Motor neuron (in vitro differentiated cells): ENCODE measurements at places on chromosomes 13 and 19. TPM values are rescaled to one million over a fixed set of nuclear protein-coding genes. Genes with fewer than 3 reads are reported as not detected.
A peak's percentile ranks its signal among the peaks of the same experiment; 100 is the strongest.

Gene ZNF446
- 10.1 and 15.6 TPM in 2 replicates for total RNA-seq

Gene B3GNT8
- 0.94 and 1.2 TPM in 2 replicates for total RNA-seq

Gene FFAR1
- total RNA-seq: 0.19 TPM in 1 of 2 replicates, not detected in the other

Gene POLR1D
- 111 and 123 TPM in 2 replicates for total RNA-seq

Gene SEMA6B
- total RNA-seq: 22.2 and 22.5 TPM in 2 replicates

Gene ZNF497
- 0.85 and 2.5 TPM in 2 replicates for total RNA-seq

Gene TMC4
- 1.4 and 1.9 TPM in 2 replicates for total RNA-seq

Gene ZSWIM4
- total RNA-seq: 9.1 and 9.5 TPM in 2 replicates

GRCh38 chr19:41546386-41546789, 29.6 kb upstream of the CEACAM21 start:
- no peak for ATAC-seq

DNA sequence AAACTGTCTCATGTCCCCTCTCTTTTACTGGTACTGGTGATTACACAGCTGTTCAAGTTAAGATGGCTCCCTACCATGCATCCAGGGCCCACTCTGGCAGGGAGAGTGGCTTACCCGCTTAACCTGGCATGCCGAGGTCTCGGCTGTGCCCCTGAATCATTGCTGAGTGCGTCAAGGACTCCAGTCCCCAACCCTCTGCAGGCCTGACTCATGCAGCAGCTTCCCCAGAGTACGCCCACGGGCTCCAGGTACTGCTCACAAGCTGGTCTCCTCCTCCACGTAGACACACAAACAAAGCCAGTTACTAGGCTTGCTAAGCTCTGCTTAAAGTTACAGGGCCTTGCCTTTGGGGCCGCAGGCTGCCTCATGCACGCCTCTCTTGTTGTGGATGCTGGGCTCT, 447.4 kb downstream of the COG6 start:
- no peak for ATAC-seq

DNA sequence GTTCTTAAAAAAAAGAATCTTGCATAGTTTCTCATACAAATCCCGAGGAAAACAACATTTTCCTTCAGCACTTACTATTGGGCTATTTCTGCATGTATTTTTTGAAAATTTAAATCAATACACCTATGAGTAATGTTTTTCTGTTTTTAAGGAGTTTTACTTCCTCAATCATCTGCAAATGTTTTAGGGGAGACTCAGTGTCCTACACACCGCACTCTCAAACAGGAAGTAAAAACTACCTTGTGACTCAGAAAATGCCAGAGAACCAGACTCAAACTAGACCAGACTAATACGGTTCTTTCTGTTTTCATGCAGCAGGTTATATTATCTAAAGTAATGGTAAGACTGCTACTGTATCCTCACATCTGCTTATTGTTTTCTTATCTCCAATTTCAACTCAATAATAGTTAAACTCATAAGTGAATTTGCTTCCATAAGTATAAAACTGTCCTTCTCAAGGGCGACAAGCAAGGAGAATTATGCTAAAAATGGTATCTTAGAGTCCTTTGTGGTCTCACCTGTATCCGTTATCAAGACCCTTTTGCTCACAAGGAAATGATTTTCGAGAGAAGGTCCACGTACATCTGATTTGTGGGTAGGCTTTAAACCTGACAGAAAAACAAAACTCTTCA, 52.5 kb downstream of the FLT3 start:
- ATAC-seq: no peak

DNA sequence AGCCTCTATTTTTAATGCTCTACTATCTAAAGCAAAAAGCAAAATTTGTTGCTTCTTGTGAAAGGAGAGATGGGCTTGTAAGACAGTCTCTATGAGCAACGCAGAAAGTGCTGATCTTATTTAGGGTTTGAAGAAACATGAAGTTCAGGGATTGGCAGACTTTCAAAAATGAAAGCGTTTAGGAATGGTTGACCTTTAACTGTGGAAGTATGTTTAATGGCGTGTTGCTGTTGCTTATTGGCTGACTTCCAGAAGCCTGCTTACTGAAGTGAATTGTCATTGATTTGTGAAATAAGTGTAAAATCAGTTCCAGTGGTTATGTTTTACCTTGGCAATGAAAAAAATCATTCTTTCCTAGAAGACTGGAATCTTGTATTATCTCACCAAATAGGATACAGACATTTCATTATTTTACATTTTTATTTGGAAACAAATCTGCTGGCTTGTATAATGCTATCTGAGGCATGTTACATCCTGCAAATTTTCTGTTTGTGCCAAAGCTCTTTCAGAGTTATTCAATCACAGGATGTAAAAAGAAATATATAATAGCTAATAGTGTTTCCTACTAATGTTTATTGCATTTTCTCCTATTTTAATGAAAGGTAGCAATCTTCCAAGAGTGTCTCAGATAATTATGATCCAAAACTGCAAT, 221.3 kb upstream of the SLITRK6 start:
- no peak for ATAC-seq

GRCh38 chr13:80339563-80339911, 1.4 kb downstream of the SPRY2 start:
- no peak for ATAC-seq

- ATAC-seq: no peak
These were observed 247.3 kb upstream of the MAB21L1 start for GRCh38 chr13:35723821-35724220.

DNA sequence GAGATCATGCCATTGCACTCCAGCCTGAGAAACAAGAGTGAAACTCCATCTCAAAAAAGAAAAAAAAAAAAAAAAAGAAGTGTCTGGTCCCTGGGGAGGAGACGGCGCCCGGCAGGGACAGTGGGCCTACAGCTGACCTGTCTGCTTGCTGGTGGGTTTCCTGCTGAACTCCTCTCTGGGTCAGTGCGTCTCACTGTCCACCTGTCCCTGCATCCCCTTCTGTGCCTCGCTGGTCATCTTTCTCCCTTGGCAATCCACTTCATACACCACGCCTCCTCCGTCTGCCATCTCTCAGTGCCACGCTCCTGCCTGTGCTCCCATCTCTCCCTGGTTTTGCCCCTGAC, 63.4 kb downstream of the ACSBG2 start:
- ATAC-seq: no peak

- ATAC-seq: peak; percentile 82
These were observed at the start of gene HOMER3 for GRCh38 chr19:18940769-18941627. TSS of gene HOMER3 (minus strand) at chr19:18941217. CDS start at chr19:18938982, 2,235 bp downstream.

- ATAC-seq: peak; percentile 88
These were observed 6.5 kb downstream of the TMEM255B start for GRCh38 chr13:113765564-113765910.

DNA sequence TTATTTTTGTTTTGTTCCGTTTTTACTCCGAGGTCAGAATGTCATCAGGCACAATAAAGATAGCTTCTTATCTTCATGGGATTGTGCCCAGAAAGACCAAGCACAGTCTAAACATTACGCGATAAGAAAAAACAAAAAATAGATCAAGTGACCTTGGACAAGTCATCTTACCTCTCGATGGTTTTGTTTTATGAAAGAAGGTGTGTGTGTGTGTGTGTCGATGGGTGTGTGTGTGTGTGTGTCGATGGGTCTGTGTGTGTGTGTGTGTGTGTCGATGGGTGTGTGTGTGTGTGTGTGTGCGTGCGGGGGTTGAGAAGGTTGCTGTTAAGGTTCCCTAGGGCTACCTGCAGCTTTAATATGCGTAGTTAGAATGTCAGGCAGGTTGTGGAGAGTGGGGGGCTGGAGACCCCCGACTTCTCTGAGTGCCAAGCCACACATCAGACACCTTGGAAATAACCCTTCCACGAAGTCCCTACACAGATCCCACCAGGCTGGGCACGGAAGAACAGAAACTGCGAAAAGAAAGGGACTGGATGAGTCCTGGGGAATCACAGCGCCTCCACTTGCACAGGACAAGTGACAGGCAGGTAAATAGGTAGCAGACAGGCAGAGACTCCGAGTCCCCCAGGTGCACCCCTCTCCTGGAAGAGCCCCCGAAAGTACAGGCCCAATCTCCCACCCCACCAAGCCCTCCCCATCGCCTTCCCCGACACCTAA, 458 bp upstream of the ATP8A2 start:
- peak; percentile 12 for ATAC-seq

GRCh38 chr19:32624410-32624809, 43.4 kb downstream of the PDCD5 start:
- no peak for ATAC-seq

- no peak for ATAC-seq
These were observed 109.0 kb downstream of the STARD13 start for GRCh38 chr13:33176526-33176925.

DNA sequence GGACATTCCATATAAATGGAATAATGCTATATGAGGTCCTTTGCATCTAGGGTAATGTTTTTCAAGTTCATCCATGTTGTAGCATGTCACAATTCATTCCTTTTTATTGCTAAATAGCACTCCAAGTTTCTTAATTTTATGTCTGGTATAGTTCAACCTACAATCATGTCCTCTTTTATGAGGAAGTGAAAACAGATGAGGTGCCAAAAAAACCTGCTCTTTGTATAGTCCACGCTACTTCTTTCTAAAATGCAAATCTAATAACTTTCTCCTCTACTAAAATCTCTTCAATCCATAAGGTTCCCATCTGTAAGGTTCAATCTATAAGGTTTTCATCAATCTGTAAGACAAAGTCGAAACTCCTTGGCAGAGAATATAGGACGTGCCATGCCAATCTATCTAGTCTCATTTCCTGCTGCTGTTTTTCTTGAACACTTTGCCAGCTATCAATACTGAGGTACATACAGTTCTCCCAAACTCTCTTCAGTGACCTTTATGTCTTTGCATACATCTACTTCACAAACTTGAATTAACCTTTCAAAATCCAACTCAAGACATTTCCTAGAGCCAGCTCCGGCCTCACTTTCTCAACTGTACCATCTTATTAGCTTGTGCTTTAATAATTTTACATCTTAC, 33.7 kb downstream of the INTS6 start:
- no peak for ATAC-seq

GRCh38 chr19:35056513-35057063, 15.1 kb downstream of the HPN start:
- ATAC-seq: no peak

GRCh38 chr19:34662919-34663318, 14.0 kb downstream of the SCGB2B2 start:
- ATAC-seq: peak; percentile 87

DNA sequence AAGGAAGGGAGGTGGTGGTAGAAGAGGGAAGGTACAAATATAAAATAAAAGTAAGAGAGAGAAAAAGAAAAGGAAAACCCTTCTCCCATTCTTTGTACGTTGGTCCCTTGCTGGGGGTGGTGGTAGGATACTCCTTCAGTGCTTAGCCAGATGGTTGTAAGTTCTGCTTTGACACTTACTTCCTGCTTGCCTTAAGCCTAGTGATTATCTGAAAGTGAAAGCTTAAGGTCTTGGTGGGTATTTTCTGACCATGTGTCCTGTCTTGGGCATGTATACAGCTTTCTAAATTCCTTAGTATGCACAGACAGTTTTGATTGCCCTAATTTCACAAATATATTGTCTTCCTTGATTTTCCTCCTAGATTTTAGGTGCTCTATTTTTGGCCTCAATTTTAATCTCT, 314.8 kb downstream of the PCDH17 start:
- no peak for ATAC-seq

DNA sequence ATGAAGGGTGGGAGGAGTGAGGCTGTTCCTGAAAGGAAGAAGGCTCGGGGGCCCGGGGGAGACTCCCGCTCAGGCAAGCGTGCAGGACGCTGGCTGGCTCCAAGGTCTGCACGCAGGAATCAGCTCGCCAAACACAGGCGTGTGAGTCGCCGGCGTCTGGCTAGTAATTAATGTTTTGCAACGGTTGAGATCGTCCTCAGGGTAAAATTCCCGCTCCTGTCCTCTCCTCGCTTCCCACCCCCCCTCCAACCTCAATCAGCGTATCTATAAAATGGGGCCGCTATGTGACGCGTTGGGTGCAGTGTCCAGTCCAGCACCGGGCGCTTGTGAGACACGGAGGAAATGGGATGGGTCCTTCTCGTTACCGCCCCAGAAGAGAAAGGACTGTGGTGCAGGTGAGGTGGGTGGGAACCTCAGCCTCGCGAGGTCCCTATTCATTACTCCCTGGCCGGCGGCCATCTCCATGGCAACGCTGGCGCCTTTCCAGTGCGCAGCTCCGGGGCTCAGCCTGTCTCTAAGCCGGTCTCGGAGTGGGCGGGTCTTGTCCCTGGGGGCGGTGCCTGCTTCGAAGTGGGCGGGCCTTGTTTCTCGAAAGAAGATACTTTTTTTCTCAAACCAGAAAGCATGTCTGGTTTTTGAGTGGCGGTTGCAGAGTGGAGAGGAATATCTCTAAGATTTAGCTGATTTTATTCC, 6.5 kb upstream of the ZNF579 start:
- peak; percentile 89 for ATAC-seq

DNA sequence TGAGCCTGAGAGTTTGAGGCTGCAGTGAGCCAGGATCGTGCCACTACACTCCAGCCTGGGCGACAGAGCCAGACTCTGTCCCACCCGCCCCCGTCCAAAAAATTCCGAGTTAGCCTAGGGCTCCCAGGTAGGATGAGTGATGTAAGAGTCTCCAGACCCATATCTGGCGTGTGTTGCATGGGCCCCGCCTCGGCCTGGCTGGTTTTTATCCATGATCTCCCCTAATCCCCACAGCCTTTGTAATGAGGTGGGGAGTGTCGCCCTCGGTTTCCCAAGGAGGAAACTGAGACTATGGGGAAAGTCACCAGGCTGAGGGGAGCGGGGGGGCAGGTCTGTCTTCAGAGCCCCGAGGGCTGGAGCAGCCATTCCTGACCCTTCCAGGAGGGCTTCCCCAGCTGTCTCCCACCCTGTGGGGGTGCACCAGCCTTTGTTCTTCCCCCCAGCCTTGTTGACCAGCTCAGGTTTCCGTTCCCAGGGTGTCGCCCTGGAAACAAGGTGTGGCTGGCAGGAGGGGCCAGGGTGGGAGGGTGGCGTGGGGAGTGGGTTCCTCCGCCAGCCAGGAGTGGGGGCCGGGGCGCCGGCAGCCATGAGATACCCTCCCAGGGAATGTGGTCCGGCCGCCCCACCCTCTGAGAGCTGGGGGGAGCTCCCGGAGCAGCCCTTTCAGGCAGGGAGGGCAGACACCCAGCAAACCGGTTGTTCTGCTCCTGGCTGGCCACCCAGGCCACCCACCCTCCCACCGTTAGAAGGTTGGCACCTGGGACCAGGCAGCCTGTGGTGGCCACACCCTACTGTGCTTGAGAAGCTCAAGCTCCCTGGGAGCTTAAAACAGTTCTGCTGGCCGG, 11.5 kb downstream of the MYH14 start:
- peak; percentile 76 for ATAC-seq

DNA sequence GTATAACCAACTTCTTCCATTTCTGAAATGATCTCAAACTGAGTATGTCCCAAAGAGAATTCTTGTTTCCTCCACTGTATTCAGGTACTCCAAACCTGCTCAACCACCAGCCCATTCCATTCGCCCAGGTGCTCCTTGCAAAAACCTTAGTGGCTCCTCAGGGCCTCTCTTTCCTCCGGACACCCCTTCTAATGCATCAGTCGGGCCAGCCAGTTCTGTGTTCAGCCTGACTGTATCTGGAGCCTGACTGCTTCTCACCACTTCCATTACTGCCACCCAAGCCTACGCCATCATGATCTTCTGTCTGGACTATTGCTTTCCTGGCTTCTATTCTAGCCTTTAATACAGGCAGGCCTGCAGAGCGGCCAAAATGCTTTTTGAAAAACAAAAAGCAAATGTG, 1.5 kb downstream of the PHF11 start:
- no peak for ATAC-seq

- ATAC-seq: no peak
These were observed 14.4 kb downstream of the BCAM start for GRCh38 chr19:44823373-44823698.
